ENCODE measurements at places on chromosomes 6 and 20.

DNA sequence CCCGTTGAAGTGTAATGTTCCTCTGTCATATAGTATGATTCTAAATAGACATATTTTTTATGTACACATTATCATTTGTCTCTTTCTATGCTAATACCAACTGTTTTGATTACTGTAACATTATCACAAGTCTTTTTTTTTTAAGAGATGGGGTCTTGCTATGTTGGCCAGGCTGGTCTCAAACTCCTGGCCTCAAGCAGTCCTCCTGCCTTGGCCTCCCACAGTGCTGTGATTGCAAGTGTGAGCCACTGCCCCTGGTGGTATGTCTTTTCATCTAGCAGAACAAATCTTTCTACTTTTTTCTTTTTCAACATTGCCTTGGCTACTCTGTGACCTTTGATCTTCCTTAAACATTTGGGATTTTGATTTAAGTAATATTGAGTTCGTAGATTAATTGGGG lies 57.7 kb downstream of the SLX4IP start:
- DNase-seq = no peak

- no peak for DNase-seq
Measured at GRCh38 chr6:130320908-130321307, 44.9 kb upstream of the TMEM200A start.

- no peak for DNase-seq
Measured at GRCh38 chr20:58817748-58818147, 33.0 kb downstream of the GNAS-AS1 start.

GRCh38 chr6:21961226-21961625 lies 335.6 kb downstream of the PRL start:
- DNase-seq = no peak

DNA sequence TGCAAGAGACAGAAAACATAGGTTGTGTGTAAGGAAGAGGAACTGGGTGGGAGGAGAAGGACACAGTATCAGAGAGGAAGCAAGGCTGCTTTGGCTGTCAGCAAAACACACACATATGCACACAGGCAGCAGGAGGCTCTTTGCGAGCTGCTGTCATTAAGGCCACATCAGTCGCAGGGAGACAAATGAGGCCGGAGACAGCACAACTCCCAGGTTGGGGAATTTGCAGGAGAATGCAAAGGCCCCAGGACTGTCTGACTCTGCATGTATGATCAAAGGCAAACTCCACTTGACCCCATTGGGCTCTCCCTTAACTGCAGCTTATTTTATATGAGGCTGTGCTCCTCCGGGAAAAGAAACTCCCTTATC lies 35.3 kb downstream of the METTL24 start:
- DNase-seq = no peak

- DNase-seq = no peak
Measured at GRCh38 chr6:150830439-150831165, 34.9 kb upstream of the MTHFD1L start.

All from HuH-7 (cell line).